ENCODE measurements at places on chromosomes 7 and 10.

- DNase-seq, result no peak
Observed at GRCh38 chr7:27834179-27834921, 94.4 kb downstream of the TAX1BP1 start.

- no peak for DNase-seq
Observed at GRCh38 chr10:92690915-92691590, 1.3 kb downstream of the HHEX start.

- DNase-seq, result peak; percentile 53
Observed at GRCh38 chr7:18345641-18346234, 149.8 kb upstream of the HDAC9 start.

DNA sequence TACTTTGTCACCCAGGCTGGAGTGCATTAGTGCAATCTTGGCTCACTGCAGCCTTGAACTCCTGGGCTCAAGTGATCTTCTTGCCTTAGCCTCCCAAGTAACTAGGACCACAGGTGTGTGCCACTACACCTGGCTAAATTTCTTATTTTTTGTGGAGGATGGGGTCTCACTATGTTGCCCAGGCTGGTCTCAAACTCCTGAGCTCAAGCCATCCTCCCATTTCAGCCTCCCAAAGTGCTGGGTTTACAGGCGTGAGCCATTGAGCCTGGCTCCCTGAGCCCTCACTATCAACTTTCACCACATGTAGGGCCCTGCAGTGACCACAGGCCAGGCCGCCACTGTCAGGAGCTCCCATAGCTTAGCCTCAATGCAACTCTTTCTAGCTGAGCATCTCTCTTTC lies 110.2 kb downstream of the CUL2 start:
- no peak for DNase-seq

- no peak for DNase-seq
Observed at GRCh38 chr10:95739056-95739455, 16.9 kb upstream of the ENTPD1 start.

DNA sequence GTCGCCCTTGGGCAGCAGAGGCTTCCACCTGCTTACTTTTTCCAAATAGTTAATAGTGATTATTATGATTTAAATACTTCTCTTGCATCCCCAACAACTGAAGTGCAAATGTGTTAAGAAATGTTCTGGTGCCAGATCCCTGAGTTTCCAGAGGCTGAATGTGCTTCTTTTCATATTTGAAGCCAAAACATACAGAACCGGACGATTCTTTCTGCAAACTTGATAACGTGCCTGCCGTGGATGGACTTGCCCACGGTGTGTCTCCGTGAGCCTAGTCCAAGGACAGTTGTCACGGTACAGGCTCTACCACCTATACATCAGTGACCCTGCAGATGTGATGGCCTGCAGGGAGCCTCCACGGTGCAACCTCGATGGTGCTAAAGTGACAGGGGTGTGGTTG lies 198.6 kb upstream of the LYZL2 start:
- no peak for DNase-seq

DNA sequence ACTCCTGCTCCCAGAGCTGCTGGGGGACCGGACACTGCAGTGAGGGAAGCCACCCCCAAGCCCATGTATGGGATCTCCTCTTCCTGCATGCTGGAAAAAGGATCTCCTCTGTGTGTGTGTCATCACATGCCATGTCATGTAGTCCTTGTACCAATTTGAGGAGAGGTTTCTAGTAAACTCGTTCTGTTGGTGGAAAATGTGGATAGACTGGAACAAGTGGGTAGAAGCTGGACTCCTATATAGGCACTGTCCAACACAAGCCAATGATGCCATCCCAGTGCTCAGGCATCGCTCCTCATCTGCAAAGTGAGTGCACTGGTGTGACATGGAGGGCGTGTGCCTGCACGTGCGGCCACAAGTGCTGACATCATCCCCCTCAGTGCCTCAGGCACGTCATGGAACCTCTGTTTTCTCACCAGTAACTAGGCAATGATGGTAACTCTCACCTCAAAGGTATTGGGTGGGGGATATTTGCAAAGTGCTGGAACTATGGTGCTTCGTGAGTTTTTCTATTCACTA lies 19.3 kb downstream of the MYO1G start:
- DNase-seq, result no peak

- DNase-seq, result no peak
Observed at GRCh38 chr10:14588084-14588937, 186.4 kb downstream of the FAM107B start.

DNA sequence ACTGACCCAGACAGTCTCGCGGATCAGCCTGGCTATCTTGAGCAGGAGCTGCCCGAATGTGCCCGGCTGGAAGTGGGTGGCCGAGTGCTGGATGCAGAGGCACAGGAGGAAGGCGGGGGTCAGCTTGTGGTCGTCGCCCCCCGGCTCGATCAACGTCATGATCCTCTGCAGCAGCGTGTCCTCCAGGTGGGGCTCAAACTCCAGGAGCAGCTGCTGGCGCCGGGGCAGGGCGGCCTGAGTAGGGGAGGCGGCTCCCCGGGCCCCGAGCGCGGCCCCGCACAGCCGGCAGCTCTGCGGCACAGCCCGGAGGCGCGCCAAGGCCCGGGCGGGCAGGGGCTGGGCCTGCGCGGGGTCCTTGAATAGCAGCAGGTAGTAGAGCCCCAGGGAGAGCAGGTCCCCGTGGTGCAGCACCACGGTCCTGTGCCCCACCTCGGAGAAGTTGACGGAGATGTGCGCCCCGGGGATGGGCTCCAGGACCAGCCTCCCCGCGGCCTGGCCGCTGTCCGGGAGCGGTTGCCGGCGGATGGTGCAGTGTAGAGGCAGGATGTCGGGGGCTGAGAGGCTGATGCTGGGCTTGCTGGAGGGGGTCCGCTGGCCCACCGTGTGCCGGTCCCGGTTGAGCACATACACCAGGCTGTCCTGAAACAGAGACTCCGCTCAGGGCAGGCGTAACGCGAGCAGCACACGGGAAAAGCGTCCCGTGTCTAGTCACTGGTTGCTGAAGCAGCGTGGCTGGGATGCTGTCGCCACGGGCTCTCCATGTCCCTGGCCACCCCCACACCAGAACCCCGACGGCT lies 27.0 kb downstream of the PAPOLB start:
- DNase-seq, result no peak

- DNase-seq, result no peak
Observed at GRCh38 chr10:114974625-114975024, 36.6 kb downstream of the TRUB1 start.

GRCh38 chr7:25636871-25637283 lies 408.6 kb upstream of the NPVF start:
- no peak for DNase-seq

DNA sequence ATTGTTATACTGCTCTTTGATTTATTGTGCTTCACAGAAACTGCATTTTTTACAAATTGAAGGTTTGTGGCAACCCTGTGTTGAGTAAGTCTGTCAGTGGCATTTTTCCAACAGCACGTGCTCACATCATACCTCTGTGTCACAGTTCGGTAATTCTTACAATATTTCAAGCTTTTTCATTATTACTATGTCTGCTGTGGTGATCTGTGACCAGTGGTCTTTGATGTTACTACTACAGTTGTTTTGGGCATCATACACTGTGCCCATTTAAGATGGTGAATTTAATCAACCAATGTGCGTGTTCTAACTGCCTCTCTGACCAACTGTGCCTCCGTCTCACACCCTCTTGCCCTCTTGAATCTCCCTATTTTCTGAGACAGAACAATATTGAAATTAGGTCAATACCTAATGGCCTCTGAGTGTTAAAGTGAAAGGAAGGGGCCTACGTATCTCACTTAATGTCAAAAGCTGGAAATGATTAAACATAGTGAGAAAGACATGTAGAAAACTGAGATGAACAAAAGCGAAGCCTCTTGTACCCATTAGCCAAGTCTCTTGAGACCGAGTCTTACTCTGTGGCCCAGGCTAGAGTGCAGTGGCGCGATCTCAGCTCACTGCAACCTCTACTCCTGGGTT lies 20.2 kb upstream of the ASL start:
- no peak for DNase-seq

GRCh38 chr7:121304102-121304658 lies 24.6 kb upstream of the WNT16 start:
- DNase-seq, result no peak

DNA sequence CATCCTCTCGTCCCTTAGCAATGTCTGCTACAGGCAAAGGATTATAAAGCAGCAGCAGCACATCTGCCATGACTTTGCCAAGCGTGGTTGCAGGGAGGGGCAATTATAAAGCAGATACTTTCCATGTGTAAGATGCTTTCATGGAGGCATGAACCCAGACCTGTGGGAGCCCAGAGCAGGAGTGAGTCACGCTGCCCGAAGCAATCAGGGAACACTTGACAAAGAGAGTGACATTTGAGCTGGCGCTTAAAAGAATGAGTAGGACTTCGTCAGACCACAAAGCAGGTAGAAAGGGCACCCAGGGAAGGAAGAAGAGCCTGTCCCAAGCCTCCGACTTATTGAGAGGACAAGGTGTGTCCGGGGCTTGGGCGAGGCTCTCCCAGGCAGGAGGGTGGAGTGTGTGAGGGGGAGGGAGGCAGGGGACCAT lies 147.2 kb downstream of the MYOF start:
- no peak for DNase-seq

- no peak for DNase-seq
Observed at GRCh38 chr7:67713451-67714056, 716.9 kb downstream of the TYW1 start.

- no peak for DNase-seq
Observed at GRCh38 chr7:135991906-135992305, 14.7 kb upstream of the MTPN start.

- DNase-seq, result no peak
Observed at GRCh38 chr7:33750177-33750576, 155.2 kb upstream of the BMPER start.

GRCh38 chr7:78558566-78558965 lies 760.0 kb downstream of the PHTF2 start:
- DNase-seq, result no peak

DNA sequence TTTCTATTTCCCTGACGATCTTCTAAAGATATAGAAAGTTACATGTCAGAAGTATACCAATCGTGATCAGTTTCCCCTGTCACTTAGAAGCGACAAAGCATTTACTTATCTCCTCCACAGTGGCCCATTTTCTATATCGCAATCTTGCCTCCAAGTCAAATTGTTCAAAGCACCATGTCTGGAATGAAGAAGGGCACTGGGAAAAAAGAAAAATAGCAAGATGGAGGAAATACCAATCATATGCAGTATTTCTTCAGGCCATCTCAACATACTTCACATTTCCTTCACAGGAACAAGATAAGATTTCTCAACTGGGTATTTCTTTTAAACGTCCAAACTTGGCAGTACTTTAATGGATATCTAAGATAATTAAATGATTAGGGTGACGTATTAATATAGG lies 63.3 kb upstream of the IL6 start:
- no peak for DNase-seq

DNA sequence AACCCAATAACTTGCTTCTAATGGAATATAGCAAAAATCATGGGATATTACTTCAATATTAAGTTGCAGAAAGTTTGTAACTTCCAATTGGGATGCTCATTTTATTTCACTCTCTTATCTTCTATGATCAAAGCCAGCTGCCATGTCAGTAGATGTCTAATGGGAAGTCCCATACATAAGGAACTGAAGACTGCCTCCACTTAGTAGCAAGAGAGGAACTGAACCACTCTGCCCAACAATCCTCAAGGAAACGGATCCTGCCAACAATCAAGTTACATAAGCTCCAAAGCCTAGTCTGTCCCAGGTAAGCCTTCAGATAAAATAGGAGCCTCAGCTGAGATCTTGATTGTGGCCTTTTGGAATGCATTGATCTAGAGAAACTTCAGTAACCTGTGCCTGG lies 431.5 kb upstream of the PCDH15 start:
- no peak for DNase-seq

GRCh38 chr10:45404770-45405120 lies 30.7 kb downstream of the ALOX5 start:
- no peak for DNase-seq

- DNase-seq, result no peak
Observed at GRCh38 chr7:23220690-23221305, 25.8 kb upstream of the GPNMB start.

DNA sequence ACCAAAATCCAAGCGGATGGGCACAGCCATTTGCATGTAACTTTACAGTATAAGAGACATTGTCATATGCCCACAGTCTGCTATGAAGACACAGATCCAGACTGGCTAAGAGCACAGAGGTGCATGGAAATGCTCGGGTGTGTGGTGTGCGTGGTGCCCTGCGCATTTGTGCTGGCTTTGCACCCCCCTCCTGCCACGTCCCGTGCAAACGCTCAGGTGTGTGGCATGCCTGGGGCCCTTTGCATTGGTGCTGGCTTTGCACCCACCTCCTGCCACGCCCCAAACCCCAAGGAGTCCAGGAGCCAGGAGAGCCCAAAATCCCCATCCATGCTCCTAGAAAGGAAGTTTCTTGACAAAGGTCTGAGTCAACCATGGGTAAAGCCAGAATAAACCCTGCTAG lies 306.2 kb downstream of the PTPRN2 start:
- no peak for DNase-seq

DNA sequence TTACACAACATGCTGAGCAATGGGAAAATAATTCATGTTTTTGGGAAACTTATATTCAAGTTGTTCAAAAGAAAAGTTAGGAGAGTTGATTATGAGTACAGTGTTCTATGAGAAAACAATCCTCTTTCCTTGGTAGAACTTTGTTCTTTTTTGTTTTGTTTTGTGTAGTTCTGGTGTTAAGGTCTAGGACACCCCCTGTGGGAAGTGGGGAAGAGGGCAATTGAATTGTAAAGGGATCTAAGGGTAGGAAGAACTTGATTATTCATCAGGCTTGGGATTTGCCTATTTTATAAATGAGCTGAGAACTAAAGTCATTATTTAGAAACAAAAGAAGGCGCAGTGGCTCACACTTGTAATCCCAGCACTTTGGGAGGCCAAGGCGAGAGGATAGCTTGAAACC lies 25.9 kb upstream of the CDK13 start:
- no peak for DNase-seq

DNA sequence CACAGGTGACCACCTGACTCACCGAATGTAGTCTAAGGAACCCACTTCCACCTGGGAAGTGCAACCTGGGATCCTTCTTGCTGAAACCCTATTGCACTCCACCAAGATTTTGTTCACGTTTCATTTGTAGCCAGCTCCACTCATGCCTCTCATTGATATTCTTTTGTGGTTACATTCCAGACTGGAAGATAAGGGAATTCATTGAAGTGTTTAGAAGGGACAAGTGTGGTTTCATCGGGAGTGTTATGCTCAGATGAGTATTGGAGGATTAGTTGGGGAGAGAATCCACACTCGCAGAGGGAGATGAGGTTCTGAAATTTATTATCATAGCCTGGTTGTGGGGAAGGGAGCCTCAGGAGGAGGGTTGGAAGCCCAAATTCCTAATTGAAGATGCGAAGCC lies 320.4 kb downstream of the KCNMA1 start:
- DNase-seq, result no peak

DNA sequence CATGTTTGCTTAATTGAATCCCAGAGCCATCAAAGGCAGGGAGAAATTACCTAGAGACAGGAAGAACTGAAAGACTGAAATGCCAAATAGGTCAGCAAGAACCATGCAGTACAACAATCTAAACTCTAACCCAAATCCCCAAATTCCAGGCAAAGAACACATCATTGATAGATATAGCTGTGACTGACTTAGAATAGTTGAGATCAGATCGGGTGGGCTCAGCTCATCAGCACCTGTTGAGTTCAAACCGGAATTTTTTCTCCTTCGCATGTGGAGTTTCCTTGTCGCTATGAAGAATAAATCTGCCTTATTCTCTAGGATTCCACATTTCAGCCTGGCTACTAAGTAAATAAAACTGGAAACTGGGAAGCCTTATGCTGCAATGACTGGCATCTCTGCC lies 1.4 kb downstream of the ANKMY2 start:
- DNase-seq, result no peak

Measured in nephron progenitor cell (in vitro differentiated cells).